NCI-H2029 (cell line): ENCODE measurements at places on chromosomes 2 and 18.
A peak's percentile ranks its signal among the peaks of the same experiment; 100 is the strongest.

DNA sequence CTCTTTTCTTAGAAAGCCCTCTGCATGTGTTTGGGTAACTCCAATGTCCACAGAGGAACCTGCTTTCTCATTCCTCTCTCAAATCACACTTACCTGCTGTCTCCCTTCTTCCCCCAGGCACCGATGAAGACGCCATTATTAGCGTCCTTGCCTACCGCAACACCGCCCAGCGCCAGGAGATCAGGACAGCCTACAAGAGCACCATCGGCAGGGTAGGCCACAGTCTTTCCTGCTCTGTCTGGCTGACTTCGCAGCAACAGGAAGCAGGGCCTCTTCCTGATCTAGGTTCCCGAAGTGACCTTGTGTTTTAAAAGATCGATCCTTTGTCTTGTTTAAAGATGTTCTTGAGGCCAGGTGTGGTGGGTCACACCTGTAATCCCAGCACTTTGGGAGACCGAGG is 25.0 kb upstream of the GMCL1 start:
- DNase-seq, result no peak

GRCh38 chr2:5236249-5236648 is 455.9 kb upstream of the SOX11 start:
- DNase-seq, result no peak

DNA sequence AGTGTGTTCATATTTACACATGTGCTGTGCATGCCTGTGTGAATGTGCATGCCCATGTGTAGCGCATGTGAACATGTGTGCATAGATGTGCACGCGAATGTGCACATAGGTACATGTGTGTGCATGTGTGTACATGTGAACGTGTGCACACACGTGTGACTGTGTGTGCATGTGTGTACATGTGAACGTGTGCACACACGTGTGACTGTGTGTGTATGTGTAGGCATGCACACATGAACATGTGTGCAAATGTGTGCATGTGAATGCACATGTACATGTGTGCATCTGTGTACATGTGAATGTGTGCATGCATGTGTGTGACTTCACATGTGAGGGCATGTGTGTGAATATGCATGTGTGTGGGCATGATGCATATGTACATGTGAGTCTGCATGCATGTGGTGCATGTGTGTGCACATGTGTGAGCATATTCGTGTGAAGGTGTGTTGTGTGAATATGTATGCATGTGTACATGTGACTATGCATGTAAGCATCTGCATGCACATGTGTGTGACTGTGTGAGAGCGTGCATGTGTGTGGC is 122.4 kb downstream of the PTGR3 start:
- DNase-seq, result no peak

DNA sequence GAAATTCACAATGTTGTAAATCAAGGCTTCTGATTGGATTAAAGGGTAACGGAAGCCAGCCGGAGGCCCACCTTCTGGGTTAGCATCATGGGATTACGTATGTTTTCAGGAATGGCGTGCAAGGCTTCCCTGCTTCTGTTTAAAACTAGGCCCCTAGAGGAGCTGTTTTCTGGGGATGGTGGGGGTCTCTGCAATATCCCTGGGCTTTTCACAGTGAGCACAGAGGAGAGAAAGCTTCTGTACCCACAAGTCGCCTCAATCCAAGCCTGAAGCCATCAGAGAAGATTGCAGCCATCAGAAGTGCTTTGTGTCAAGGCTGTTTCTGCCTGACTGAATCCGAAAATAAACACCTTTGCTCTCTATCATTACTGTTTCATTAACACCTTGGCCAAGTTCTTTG is 226.9 kb upstream of the SMIM21 start:
- DNase-seq, result no peak

GRCh38 chr2:84823788-84824187 is 57.1 kb downstream of the TRABD2A start:
- DNase-seq, result no peak

DNA sequence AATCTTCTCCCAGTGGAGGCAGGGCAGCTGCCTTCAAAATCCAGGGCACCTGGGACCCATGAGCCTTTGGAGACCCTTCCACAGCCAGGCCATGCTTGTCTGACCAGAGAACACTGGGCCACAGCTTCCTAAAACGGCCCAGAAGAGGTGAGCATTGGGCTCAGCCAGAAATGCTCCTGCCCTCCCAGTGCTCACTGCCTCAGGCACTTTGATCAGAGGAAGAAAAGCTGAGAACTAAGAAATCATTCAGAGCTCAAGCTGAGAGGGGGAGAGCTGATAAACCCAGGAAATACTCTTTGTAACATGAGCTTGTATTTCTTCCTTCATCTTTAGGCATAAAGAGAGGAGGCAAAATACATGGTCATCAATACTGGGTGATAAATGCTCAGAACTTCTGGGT is 365.5 kb upstream of the KLHL29 start:
- DNase-seq, result no peak

DNA sequence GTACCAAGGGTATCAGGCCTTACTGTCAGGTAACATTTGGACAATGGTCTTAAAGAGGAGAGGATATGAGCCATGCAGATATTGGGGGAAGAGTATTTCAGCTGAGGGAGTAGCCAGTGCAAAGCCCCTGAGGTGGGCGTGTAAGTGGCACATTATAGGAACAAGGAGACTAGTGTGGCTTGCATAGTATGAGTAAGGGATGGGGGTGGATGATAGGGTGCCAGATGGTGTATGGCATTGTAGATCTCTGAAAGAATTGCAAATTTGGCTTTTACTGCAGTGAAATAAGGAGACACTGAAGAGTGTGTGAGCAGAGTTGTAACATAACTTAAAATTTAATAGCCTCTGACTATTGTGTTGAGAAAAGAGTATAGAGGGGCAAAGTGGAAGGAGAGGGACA is 244.0 kb downstream of the PDE11A start:
- DNase-seq, result no peak

GRCh38 chr2:172282944-172283343 is 144.4 kb upstream of the ITGA6 start:
- no peak for DNase-seq

GRCh38 chr2:215966951-215967350 is 46.4 kb downstream of the MREG start:
- DNase-seq, result no peak

DNA sequence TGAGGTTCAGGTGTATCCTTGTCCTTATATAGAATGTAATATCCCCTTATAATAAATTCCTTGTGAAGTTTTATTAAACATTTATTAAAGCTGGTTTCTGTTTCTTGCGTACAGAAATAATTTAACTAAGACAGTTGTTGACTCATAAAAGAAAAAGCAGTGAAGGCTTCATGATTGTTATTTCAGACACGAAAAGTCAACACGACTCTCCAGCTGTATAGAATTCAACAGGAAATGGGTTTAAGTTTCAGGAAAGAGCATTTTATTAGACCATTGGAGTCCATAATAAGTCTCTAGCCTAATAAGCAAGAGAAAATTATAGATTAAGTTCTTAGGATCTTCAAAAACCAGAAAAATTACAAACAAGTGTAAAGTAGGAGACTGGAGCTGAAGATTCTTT is 62.2 kb downstream of the KCNE4 start:
- no peak for DNase-seq

DNA sequence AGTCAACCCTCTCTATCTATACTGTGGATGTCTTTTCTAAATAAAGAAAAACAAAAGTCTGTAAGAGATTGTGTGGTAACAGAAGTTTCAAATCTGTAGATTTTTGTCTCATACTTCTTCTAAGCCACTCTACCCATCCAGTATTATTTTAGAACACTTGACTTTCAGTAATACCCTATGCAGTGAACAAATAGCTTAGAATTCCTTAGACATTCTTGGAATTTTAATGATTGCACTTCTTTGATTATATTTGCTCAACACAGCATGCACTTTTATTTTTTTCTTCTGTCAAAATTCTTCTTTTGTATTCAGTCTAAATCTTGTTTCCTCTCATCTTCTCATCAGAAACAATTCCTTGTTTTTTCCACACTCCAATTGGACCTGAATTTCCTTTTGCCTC is 1080.2 kb downstream of the SUCLG1 start:
- DNase-seq, result no peak

GRCh38 chr2:181318504-181319280 is 138.5 kb upstream of the ITGA4 start:
- no peak for DNase-seq

GRCh38 chr2:54977149-54977548 is 73.1 kb downstream of the RTN4 start:
- no peak for DNase-seq

- DNase-seq, result peak; percentile 47
These were observed 17.4 kb upstream of the SAG start for GRCh38 chr2:233290051-233290845.

DNA sequence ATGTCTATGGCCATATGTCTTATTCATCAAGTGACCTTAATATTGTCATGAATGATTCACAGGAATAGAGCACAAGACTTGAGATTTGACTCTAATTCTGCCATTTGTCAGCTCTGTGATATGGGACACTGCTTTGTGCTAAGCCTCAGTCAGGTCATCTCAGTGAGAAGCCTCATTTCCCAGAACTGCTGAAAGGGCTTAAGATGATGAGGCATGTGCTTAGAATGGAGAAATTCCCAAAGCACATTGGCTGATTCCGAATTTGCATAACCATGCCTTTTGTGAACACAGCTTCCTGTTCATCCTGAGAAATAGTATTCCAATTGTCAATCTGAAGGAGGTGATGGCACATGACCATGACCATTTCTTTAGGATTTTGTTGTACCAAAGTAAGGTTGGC is 218.1 kb downstream of the ALK start:
- DNase-seq, result no peak

DNA sequence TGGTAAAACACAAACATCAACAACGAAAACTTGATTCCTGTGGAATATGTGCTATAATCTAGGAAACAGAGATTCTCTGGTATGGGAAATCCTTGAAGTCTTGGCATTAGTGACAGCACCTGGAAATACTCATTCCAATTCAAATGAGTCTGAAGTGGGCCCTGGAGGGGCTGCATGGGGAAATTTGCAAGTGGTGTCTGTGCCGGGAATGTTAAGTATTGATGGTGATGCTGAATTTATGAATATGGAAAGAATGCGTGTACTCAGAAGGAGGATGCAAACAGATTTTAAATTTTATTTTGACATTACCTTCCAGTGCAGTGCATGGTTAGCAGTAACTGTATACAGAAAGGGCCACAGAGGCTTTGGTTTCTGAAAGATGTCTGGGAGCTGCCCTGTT is 37.2 kb downstream of the PTPRM start:
- no peak for DNase-seq

DNA sequence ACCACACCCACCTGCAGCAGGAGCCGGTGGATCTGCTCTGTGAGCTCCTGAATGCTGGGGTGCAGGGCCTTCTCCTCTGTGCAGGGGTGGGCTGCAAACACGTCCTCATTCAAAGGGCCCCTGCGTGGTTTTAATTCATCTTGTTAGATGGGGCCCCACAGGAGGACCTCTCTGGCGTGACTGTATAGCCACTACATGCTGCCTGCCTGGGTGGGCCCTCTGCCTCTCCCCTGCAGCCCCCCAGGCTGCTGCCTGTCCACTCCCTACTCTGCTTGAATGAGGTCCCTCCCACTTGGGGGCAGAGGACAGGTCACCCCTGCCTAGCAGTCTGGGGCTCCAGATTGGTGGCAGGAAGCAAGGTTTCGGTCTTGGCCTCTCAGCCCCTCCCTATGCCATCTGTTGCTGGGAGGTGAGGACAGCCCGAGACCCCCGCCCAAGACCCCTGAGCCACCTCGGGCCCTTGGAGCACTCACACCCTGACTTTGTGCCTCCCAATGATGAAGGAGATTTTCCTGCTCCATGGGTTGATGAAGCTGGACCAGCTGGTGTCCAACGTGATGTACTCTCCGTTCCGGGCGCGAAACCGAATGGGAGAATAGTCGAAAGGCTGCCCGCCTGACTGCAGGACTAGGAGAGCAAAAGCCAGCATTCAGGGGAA is 22.0 kb upstream of the HES6 start:
- DNase-seq, result no peak

DNA sequence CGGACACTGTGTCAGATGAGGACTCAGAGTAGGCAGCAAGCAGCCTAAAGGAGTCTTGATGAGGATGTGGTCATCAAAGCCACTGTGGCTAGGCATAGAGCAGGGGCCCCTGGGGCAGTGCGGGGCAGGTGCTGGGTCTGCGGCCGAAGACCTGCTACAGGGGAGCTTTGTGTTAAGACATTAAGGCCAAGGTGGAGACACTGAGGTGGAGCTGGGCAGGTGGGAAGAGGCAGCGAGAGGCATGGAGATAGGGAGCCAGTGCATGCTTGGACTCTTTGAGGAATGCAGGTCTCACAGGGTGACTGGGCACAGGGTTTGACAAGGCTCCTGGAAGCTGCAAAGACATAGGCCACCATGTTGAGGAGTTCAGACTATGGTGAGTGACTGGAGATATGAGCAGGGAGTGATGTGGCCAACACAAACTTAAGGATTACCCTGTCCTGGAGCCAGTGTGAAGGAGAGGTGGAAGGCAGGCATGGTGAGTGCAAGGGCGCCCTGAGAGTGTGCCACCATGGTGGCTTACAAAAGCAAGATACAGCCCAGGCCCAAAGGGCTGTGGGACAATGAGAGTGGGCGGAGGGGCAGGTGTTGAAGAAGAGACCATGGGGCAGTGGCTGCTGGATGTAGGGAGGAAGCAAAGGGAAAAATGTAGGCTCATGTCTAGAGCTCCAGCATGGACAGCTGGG is 450.9 kb upstream of the HS6ST1 start:
- no peak for DNase-seq

DNA sequence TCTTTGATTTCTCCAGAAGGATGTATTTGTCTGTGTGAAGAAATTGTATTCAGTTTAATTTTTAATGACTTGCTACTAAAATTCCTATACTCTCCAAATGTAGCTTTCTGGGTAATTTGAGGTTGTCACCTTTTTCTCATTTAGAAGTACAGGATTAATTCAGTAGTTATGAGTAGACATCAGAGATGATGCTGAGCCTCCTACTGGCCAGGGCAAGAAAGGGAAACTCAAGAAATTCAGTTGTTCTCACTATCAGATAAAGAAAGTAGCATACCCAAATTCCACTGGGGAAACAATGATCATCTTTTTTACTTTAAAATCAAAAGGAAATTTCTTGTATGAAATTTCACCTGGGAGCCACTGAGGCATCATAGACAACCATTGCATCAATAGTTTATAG is 199.4 kb downstream of the SATB2 start:
- DNase-seq, result no peak

- DNase-seq, result no peak
These were observed 56.9 kb upstream of the LPIN2 start for GRCh38 chr18:3069671-3070433.

- DNase-seq, result no peak
These were observed 434.1 kb upstream of the HS6ST1 start for GRCh38 chr2:128752691-128753263.

DNA sequence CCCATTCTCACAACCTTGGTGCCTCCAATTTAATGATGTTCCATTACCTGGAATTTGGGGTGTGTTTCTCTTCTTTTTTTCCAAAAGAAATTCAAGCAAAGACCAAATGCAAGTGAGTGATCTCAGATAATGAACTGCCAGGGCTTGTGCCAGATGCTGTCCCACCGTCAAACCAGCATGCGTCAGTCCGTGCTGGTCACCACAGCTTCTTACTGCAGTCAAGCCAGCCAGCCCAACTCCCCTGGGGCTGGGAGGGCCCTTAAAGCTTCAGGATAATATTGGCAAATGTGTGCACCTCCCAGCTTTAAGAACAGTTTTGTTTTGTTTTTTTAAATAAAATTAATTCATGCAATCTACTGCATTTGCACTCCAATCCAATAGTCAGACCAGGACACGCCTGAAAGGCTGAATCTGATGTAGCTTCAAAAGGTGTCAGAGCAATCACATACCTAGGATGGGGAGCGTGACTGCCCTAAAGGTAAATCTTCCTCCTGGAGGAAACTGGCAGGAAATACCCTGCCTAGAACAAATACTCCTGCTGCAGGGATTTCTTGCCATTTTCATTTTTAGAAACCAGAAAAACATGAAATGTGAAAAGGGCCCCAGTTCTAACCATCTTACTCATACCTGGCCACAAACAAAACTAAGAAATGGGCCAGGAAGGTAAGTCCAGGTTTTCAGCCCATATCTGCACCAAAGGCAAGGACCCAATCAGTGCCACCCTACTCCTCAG is 26.8 kb upstream of the SP3 start:
- no peak for DNase-seq
